ENCODE measurements at places on chromosomes 12 and 14. TPM values are rescaled to one million over a fixed set of nuclear protein-coding genes. Genes with fewer than 3 reads are reported as not detected.

GRCh38 chr14:32202491-32202997 lies 525 bp downstream of the RNU6-8 start:
- no peak for DNase-seq

DNA sequence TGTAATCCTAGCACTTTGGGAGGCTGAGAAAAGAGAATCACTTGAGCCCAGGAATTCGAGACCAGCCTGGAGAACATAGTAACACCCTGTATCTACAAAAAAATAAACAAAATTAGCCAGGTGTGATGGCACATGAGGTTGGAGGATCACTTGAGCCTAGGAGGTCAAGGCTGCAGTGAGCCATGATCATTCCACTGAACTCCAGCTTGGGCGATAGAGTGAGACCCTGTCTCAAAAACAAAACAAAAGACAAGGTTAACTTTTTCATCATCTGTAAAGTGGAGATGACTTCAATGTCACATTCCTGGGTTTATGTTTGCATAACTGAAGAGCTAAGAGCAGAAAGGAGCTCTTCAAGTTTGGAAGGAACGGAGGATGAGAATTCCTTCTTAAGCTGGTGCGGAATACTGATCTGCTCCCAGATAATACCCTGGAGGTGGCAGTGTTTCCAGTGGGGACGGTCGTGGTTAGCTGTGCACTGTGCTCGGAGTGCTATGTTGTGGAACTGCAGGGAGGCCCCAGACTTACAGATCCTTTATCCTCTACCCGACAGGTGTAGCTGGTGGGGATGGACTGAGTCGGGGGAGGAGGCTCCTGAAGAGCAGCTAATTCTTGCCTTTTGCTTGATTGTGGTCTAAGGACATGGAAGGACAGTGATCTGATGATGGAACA lies 22.5 kb upstream of the BICD1 start:
- no peak for DNase-seq

DNA sequence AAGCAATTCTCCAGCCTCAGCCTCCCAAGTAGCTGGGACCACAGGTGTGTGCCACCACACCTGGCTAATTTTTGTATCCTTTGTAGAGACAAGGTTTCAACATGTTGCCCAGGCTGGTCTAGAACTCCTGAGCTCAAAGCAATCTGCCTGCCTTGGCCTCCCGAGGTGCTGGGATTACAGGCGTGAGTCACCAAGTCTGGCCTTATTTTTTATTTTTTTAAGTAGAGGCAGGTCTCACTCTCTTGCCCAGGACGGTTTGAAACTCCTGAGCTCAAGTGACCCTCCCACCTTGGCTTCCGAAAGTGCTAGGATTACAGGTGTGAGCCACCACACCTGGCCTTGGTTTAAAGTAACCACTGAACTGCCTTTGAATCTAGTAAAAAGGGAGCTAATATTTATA lies 56.8 kb downstream of the SPPL3 start:
- DNase-seq, result no peak

- DNase-seq, result no peak
These were observed 98.7 kb upstream of the ATF1 start for GRCh38 chr12:50665170-50665569.

GRCh38 chr14:54711812-54712464 lies 145.0 kb downstream of the SAMD4A start:
- DNase-seq, result no peak

- DNase-seq, result no peak
These were observed 3.4 kb upstream of the TRAFD1 start for GRCh38 chr12:112121780-112122565.

Gene MAP3K9
- total RNA-seq, result 6.4 TPM

All from spinal cord (tissue), 10 donors.